ENCODE measurements at places on chromosomes 5 and 9.

- DNase-seq: no peak
Observed at GRCh38 chr9:94826644-94827410, 100.3 kb downstream of the AOPEP start.

- DNase-seq: peak; percentile 5
Observed at GRCh38 chr5:118126159-118126558, 862.2 kb downstream of the DTWD2 start.

DNA sequence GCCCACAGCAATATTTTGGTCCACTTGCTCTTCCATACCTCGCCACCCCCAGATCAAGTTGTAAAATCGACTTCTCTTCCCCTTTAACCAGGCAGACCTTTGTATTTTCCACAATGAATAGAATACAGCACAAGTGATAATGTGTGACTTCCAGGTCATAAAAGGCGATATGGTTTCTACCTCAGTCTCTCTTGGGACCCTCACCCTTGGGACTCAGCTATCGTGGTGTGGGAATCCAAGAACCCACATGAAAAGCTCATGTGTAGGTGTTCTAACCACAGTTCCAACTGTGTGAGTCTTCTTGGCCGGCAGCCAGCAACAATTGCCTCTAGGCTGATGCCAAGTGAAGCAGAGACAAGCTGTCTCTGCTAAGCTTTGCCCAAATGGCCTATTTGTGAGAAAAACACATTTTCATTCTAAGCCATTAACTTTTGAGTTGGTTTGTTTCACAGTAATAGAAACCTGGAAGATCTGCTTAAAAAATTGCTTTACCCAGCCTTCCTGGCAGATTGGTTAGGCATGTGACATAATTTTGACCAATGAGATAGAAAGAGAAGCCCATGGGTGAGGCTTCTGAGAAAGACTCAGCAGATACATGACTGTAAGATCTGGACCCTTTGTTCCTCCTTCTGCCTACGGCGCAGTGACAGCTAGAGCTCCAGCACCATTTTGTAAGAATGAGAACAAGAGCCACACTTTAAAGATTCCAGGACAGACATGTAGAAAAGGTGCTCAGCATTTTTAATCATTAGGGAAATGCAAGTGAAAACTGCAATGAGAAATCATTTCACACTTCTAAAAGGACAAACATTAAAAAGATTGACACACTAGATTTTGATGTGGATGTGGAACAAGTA lies 18.3 kb upstream of the MLLT3 start:
- DNase-seq: no peak

GRCh38 chr5:178630951-178631350 lies 4.1 kb upstream of the CLK4 start:
- no peak for DNase-seq

DNA sequence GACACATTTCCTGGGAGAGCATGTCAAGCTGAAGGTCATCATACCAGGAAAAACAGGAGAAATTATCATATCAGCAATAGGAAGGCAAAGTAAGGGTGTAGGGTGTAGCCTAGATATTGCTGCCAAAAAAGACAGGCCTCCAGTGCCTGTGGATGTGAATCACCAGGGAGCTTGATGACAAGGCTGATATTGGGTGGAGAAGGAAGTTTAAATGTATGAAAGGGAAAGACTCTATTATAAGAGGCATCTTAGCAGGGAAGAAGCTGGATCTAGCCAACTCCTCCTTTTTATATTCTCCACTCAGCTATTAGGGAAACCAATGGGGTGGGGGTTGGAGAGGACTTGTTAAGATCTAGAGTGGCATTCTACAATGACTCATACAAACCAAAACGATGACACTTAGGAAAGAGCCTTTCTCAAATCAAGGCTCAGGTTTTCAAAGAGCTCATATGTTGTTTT lies 13.4 kb upstream of the TXNDC8 start:
- peak; percentile 65 for DNase-seq

DNA sequence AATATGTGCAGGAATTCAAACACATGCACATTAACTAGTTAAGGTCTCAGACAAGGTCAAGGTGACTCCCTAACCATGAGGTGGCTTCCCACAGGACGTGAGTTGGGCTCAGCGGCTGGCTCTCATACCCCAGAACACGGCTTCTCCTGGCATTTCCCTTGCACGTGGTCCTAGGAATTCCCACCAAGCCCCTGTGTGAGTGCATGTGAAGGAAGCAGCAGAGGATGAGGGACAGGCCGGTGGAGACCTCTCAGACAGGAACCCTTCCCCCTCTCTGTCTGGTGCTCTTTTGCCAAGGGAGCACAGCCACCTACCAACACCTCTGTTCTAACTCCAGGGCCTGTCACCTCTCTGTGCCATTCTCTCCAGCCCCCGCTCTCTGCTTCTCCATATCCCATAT lies 271.0 kb downstream of the FSTL4 start:
- no peak for DNase-seq

DNA sequence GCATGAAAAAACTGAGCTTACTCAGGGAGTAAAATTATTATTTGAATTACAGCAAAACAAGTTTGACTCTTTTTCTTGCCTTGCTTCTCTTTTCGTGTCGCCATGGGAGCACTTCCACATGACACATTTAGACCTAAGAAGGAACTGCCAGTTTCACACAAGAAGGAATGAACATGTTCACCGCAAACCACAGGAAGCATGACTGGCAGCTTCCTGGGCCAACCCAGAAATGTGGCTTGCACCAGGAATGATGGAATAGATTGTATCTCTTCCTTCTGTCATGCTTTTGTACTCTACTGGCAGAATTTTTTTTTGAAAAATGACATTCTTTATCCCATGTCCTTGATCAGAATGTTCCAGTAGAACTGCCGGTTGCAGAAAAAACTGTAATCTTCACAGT lies 32.9 kb upstream of the MAN2A1 start:
- DNase-seq: peak; percentile 61

DNA sequence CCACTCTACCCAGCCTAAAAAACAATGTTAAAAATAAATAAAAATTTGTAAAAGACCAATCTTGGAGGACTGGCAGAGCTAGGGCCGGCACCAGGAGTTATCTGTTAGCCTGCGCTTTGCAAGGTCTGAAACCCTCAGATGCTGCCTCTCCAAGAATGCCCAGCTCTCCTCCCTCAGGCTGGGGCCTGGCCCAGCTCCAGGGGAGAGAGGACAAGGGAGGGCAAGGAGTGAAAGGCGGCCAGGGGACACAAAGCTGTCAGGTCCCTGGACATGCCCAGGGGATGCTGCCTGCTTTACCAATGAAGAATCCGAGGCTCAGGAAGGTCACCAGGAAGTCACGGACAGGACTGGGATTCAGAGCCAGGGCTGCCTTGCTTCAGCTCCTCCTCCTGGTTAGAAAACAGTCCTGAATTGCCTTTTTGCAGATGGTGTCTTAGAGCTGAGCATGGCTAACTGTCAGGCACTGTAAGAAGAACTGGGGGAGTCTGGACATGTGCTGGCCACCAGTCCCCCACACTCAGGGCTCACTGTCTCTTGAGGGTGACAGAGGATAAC lies 5.5 kb upstream of the N4BP3 start:
- DNase-seq: no peak

GRCh38 chr9:109482391-109482916 lies 15.7 kb downstream of the PTPN3 start:
- no peak for DNase-seq

DNA sequence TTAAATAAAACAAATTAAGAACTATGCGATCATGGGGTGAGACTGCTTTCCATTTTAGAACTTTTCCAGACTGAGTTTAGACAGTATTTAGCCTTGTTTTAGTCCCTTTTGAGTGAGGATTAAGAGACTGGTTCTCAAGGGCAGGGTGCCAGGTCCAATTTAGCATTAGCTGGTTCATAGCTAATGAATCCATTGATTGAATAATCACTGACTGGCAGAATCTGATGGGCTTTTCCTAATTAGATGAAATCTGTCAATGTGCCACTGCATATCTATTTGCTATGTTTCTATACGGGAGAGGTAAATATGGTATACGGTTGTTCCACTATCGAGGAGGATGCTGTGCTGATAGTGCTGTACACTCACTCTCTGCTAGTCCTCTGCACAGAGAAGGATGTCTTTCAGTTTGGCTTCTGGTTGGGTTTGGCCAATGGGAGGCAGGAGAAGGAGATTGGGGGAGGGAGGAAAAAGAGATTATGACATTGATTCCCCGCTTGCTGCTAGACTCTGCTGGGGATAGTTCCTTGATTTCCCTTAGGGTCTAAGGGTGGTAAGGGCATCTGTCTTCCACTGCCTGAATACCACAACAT lies 496.6 kb downstream of the CTNND2 start:
- DNase-seq: no peak

DNA sequence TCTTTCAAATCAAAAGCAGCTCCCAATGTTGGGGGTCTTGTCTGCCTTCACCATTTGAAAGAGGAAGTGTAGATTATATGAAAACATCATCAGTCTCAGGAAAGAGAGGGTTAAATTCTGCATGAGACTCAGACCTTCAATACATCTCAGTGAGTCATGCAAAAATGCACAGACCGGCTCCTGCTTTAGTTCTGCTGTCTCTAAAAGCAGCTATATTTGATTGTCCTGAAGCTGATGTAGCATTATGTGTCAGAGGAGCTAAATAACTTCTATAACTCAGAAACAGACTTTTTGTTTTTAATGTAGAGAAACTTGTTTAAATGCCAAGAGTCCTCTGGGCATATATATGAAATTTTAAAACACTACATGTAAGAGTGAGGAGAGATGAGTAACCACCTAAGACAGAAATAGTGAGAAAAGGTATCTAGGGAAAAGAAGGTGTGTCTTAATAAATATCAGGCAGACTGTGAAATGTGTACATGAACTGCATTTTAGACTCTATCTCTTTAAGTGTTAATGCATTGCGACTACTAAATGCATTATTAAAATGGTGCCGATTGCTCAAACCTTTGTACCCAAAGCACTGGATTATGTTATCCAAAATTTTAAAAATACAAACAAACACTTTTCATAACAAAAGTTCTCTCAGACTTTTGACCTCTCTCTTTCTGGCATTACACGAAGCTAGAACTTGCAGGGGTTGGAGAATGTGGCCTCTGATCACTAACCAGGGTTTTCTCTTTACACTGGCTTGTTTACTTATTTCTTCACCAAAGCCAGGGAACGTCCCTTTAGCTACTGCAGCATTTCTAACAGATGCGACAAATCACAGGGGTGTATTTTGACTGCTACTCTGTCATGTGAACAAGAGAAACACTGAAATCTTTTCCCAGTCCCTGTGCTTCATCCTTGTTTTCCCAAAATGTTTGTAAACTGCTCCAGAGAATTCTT lies 302.3 kb downstream of the ARL15 start:
- DNase-seq: no peak

DNA sequence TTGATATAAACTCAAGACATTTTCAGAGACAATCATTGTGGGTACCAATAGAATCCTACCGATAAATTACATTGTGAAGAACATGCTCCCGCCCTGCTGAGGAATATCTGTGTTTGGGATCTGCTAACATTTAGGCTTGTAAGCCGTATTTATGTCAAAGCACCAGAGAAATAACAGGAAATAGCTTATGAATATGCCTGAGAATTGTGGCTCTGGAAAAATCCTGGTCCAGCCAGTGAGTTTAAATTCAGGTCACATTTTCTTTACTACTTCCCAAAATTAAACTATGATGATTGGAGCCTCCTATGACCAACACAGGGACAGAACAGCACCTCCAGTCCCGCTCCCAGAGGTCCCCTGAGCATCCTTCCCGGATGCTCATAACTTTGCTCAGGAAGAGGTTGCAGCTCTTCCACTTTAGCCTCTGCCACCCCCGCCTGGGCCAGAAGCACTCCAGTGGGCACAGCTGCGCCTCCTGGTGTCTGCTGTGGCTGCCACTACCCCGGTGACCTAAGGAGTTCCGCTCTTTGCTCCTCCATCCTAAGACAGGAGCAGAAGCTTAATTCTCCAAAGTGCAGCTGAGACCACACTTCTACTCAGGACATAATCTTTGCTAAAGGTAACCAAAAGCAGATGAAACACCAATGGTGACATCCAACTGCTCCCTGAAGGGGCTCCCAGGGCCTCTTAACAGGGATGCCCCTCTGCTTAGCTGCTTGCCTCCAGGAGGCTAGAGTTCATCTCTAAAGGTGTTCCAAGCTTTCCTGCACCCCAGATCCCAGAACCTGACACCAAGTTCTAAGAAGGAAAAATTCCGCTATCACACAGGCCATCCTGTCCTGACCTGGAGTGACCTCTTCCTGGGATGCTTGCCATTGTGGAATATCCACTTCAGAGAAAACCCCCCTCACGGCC lies 58.8 kb downstream of the SLC1A1 start:
- DNase-seq: no peak

DNA sequence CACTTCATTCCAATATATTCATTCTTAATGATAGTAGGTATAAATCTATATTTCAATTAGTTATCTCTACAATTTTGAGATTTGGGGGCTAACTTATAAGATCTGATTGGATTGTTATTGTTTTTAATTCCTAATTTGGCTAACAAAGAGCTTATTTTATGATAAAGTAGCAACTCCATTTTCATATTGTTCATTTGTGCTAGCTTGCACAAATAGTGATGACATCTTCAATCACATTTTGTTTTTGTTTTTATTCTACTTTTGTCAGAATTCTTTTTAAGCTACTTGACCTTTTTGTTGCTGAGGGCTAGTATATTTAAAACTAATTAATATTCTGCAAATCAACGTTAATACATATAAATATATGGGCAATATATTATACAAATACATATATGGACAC lies 22.8 kb downstream of the MARCHF3 start:
- DNase-seq: no peak

DNA sequence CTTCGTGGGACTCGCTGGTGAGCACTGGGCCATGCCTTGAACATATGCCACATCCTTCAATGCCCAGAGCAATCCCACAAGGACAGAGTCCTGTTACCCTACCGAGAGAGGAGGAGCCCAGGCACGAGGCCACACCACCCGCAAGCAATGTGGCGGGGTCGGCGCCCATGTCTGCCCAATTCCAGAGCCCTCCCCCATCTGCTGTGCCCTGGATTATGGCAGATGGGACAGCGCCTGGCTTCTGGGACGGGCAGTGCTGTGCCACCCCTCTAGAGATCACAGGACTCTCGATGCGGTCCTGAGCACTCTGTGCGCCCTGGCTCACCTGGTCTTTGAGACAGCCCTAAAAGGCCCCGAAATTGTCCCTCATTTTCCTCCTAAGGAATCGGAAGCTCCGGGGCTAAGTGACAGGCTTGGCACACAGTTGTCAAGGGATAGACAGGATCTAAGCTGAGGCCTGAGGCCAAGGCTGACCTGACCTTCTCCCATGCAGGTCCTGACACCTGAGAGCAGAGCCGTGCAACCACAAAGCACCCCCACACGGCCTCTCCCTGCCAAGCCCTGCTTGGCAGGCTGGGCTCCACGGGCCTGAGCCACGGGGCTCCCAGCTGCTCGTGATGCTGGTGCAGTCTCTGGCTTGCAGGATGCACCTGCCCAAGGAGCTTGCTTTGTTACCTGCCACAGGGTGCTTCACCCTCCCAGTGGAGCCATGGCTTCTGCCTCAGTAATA lies 48.8 kb downstream of the PRRT1B start:
- no peak for DNase-seq

- peak; percentile 21 for DNase-seq
Observed at GRCh38 chr5:65672796-65673195, 48.0 kb downstream of the SHLD3 start.

DNA sequence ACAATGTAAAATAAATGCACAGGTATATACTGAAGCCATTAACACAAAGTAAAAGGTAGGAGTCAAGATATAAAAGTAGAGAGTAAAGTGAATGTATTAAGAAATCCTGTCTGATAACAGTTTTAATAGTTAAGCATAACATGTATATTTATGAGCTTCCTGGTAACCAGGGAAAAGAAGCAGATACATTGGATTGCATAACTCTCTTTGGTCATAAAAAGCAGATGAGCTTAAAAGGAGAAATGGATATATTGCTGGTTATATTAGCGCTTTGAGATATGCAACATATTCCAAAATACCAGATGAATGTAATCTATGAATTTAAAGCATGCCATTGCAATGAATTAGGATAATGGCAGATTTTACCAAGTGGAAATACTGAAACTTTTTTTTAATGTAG lies 6.2 kb upstream of the TNFSF8 start:
- DNase-seq: peak; percentile 9

All from fibroblast of skin of left biceps (primary cell).